ENCODE measurements at places on chromosomes 2 and 18.
A peak's percentile ranks its signal among the peaks of the same experiment; 100 is the strongest.

DNA sequence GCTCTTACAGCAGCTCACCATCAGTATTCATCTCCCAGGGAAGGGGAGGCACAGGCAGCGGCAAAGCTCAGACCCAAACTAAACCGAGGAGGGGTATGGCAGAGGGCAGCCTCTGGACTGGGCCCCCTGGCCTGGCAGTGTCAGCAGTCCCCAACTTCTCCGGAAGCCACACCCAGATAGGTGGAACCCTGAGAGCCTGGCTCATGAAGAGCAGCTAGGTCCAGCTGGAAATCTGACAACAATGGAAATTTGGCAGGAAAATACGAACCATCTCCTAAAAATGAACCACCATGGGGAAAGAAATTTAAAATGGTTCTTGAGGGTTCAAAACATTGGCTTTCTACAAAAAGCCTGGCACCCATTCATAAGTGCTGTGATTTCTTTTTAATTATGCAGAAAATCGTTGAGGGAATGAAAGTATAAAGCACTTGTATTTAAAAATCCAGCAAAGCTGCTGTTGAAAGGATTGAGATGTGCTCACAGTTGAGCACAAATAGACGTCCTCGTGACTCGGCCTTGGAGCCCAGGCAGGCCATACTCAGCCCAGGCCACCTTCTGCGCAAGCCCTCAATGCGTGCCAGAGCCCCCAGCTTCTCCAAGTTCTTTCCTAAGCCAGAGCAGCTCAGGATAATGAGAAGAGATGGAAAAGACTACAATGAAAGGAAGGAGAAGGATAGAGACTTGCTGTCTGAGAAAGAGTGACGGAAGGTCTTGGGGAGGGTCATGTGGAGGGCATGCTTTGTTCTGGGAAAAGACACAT, 93.0 kb downstream of the COL6A3 start:
- DNase-seq: no peak

GRCh38 chr18:35030277-35030989, 10.8 kb upstream of the MAPRE2 start:
- peak; percentile 41 for DNase-seq

DNA sequence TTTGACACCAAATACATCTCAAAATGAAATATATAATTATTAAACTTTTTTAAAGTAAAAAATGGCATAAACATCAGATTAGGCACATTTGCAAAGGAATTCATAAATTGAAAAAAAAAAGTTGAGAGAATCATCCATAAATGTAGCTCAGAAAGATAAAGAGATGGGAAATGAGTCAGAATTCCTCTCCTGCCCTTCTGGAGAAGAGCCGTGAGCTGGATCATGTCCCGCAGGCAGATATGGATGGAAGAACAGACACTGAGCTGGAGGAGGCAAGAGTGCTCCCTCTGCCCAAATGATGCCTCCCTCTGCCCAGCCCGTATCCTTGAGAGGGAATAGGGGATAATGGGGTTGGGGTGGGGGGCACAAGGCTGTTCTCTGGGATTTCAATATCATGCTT, 190.9 kb downstream of the TFCP2L1 start:
- DNase-seq: no peak

GRCh38 chr2:118726821-118727220, 120.6 kb downstream of the EN1 start:
- DNase-seq: no peak

GRCh38 chr2:64913357-64913869, 75.8 kb upstream of the SLC1A4 start:
- DNase-seq: no peak

DNA sequence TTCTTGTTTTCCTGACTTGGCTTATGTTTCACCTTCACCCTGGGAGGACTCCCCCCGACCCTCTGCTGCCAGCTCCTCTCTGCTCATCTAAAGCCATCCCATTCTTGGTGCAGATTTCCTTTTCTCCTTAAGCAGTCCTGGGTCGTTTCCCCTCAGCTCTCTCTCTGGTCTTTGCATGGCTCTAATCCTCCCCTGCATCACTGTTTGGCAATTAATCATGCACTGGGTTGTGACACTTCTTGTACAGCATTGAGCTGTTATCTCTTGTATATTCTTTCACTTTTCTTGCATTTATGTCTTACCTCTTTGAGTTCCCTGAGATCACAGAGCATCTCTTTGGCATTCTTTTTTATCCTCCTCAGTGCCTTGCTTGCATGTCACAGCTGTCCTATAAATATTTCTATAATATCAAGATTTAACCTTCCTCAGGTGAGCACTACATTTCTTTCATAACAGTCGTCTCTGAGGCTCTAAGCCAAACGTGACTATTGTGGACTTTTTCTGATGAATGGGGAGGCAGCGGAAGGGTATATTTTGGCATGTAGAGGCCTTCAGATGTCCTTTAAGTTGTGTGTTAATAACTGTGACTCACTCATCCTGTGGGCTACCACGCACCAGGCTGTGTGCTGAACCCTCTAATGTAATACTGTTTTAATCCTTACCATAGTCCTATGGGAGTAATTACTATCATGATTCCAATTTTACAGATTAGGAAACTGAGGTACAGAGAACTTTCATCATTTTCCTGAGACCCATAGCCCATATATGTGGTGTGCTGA, 507.5 kb downstream of the SLC4A3 start:
- DNase-seq: no peak

DNA sequence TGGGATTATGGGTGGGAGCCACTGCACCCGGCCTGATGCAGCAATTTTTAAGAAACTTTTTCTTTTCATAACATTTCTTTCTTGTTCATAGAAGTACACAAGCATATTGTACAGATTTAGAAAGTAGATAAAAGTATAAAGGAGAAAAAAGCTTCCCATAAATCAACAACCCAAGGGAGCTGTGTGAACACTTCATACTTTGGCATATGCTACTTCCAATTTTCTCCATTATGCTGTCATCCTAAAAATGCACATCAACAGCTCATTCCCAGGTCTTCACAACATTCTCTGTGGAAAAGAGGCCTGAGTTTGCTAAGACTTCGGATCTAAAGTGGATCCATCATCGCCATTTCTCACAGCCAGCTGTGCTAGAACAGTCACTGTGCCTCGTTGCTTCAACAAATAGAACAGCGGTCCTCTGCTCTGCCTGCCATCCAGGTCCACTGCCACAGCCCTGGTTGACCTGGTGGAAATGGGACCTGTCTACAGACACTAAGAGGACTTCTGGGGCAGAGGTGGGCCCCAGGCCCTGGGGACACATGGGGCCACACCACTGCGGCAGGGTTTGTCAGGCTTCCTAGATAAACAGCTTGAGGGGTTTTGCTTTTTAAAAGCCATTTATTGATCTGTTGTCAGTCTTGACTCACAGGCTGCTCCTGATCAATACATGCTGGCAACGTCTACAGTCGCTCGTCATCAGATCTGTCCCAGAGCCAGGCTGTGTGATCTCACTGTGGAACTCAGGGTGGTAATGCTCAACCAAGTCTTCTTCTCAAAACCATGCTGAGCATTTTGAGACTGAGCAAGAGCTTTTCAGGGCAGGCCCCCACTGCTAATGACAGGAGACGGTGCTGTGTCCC, 72.7 kb upstream of the MGAT4A start:
- no peak for DNase-seq

DNA sequence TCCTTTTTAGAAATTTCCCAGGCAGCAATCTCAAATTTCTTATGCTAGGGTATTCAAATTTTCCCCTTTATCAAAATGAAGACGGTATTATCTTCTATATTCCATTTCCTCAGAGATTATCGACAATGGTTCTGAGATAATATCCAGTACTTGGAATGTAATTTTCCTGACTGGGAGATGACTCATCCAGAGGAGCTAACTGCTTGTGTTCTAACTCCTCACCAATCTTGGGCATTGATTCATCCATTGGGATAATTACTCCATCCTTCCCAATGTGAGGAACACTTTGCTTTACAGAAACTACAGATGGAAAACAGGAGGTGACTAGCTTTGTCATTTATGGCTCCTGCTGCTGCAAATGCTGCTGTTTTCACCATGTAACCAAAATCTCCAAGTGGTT, 239.4 kb upstream of the LYPD1 start:
- DNase-seq: no peak

GRCh38 chr2:144566448-144566847, 46.5 kb upstream of the ZEB2 start:
- no peak for DNase-seq

GRCh38 chr2:175880-176820, 87.7 kb downstream of the SH3YL1 start:
- DNase-seq: peak; percentile 54

GRCh38 chr2:241570961-241571581, 12.5 kb downstream of the BOK start:
- DNase-seq: no peak

GRCh38 chr2:127049927-127050802, 56.8 kb downstream of the BIN1 start:
- peak; percentile 64 for DNase-seq

GRCh38 chr2:13652531-13653313, 936.0 kb downstream of the TRIB2 start:
- no peak for DNase-seq

GRCh38 chr2:25804338-25804737, 73.9 kb downstream of the ASXL2 start:
- no peak for DNase-seq

DNA sequence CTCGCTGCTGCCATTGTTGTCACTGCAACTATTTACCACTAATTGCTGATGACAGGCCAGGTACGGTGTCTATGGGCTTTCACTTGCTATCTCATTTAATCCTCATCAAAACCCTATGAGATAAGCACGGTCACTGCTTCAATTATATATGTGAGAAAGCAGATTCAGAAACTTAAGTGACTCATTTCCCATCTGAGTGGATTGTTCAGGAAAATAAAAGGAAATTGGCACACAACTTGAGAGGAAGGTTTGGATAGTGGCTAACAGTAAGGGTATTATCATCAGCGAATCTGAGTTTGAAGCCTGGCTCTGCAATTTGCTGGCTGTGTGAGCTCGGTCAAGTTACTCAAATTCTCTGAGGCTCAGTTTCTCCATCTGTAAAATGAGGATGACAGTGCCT, 196.0 kb downstream of the KCNS3 start:
- DNase-seq: no peak

GRCh38 chr2:84451579-84451978, 7.5 kb downstream of the SUCLG1 start:
- DNase-seq: no peak

DNA sequence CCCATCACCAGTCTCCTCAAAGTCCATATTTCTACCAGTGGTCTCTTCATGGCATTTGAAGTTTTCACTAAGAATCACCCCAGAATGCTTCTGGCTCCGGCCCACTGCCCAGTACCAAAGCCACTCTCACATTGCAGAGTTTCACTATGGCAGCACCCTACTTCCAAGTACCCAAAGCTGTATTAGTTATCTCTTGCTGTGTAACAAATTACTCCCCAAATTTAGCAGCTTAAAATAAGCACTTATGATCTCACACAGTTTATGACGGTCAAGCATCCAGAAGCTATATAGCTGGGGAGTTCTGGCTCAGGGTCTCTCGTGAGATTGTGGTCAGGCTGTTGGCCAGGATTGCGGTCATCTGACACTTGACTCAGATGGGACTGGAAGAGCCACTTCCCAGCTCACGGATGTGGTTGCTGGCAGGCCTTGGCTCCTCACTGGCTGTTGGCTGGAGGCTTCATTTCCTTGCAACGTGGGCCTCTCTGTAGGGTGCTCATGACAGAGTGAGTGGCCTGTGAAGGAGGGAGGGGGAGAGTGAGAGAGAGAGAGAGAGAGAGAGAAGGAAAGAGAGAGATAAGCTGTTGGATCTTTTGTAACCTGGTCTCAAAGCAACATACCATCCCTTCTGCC, 189.5 kb downstream of the CTIF start:
- no peak for DNase-seq

DNA sequence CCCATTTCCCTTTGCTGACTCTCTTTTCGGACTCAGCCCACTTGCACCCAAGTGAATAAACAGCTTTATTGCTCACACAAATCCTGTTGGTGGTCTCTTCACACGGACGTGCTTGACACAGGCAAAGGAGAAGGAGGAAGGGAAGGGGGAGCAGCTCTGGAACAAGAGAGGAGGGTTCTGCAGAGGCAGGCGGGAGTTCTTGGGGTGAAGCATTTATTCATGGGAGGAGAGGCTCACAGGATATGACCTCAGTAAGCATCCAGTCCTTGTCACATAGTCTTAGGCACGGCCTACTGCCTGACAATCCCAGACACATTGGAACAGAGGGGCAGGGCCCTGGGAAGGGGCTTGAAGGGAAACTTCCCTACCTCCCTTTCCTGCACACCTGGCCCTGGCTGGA, 171.7 kb upstream of the HS6ST1 start:
- DNase-seq: no peak

- DNase-seq: no peak
These were observed 7.5 kb upstream of the STAMBP start for GRCh38 chr2:73821227-73821626.

- no peak for DNase-seq
These were observed 24.8 kb upstream of the TUBB6 start for GRCh38 chr18:12283256-12283655.

GRCh38 chr2:227782804-227783203, 30.8 kb upstream of the CCL20 start:
- no peak for DNase-seq

DNA sequence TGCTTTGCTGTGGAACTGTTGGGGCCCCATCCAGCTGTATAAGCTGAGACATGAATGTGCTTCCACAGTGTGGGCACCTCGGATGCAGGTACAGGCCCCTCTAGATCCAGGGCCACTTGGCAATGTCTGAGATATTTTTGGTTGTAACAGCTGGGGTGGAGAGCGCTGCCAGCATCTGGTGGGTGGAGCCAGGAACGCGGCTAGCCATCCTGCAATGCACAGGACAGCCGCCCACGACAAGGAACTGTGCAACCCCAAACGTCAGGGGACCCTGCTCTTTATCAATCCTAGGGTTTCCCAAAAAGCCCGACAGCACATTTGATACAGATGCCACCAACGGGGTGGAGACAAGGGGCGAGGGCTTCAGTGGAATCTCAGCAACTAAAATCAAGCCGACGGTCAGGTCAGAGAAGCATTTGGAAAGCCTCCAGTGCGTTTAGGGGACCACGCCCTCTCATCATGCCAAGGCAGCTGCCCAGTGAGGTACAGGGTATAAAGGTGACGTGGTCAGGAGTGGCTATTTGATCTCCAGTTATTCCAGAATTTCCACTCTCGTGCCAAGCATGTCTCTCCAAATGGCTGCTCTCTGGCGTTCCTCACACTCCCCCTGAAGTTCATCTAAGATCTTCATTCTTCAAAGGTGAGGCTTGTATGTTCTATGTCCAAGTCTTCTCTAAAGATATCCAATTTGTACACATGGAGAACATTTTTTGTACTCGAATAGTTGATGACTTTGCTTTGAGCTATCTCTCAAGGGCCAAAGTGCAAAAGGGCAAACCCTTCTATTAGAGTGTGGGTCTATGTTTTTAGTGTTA, 55.7 kb downstream of the LRRFIP1 start:
- no peak for DNase-seq

GRCh38 chr18:11147962-11148679, 1.2 kb downstream of the PIEZO2 start:
- DNase-seq: no peak

All from effector memory CD8-positive, alpha-beta T cell (primary cell).